ENCODE measurements at places on chromosomes 16 and 17.

DNA sequence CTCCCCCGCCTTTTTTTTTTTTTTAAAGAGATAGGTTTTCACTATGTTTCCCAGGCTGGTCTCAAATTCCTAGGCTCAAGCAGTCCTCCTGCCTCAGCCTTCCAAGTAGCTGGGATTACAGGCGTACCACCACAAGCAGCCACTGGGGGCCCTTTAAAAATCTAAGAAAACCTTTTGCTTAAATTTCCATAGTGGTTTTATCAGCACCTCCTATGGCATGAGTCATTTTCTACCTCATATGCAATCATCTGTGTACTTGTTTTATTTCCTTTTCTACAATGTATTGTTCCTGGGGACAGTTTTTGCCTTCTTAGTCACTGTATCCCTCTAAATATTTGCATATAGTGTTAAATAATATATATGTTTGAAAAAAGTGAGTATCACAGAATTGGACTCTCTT lies 29.2 kb downstream of the GNA13 start:
- no peaks in the 10 kb centered on the region for H3K4me1 ChIP-seq
- no peak overlapping the region for H3K4me3 ChIP-seq
- no peaks in the 10 kb centered on the region for H3K36me3 ChIP-seq
- no peak for DNase-seq

DNA sequence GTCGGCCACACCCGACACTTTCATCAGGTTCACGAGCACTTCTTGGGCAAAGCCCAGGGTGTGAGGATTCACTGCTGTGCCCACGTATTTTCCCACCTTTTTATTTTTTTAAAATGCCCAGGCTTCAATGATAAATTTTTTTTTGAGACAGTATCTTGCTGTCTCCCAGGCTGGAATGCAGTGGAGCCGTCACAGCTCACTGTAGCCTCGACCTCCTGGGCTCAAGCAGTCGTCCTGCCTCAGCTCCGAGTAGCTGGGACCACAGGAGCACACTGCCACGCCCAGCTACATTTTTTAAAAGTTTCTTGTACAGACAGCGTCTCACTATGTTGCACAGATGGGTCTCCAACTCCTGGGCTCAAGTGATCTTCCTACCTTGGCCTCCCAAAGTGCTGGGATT lies 17.8 kb downstream of the UTS2R start:
- DNase-seq, result no peak
- peaks cover 5% of the 10 kb centered on the region for H3K27me3 ChIP-seq
- H3K4me3 ChIP-seq, result peak overlapping the region; percentile 11
- H3K4me1 ChIP-seq, result peaks cover 9% of the 10 kb centered on the region
- no peaks in the 10 kb centered on the region for H3K36me3 ChIP-seq
- H3K27ac ChIP-seq, result no peak overlapping the region

- peaks cover 29% of the 10 kb centered on the region for H3K4me1 ChIP-seq
- no peak overlapping the region for H3K4me3 ChIP-seq
- DNase-seq, result no peak
- H3K27me3 ChIP-seq, result peaks cover 10% of the 10 kb centered on the region
- no peaks in the 10 kb centered on the region for H3K36me3 ChIP-seq
Observed at GRCh38 chr16:11611871-11612664, 25.3 kb upstream of the LITAF start.

DNA sequence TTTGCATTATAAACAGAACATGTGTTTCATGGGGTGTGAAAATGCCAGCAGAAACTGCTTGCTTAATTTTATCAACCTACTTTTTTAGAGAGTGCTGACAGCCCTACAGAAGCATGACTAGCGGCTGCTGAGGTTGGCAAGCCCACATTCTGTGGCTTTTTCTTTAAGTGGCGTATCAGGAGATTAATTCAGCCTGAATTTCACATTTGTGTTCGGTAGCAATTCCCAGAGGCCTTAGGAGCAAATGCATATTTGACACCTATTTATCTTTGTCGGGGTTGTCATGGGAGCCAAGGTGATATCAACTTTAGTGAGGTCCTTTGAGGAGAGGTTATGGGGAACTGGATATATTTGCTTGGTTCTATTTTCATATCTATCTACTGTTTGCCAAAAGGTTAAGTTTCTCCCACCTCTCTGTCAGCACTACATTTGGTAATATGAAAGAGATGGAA lies 140.9 kb downstream of the KCNJ2 start:
- no peak overlapping the region for H3K4me3 ChIP-seq
- H3K36me3 ChIP-seq, result no peaks in the 10 kb centered on the region
- no peaks in the 10 kb centered on the region for H3K4me1 ChIP-seq
- no peak for DNase-seq
- no peak overlapping the region for H3K27ac ChIP-seq

DNA sequence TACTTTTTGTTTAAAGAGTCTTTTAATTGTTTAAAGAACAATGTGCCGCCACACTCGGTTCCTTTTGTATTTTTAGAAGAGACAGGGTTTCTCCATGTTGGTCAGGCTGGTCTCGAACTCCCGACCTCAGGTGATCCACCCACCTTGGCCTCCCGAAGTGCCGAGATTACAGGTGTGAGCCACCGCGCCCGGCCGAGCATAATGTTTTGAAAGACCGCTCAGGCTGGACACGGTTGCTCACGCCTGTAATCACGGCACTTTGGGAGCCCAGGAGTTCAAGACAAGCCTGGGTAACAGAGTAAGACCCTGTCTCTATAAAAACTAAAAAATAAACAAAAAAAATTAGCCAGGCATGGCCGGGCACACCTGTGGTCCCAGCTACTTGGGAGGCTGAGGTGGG lies 59.8 kb downstream of the RNF213 start:
- H3K4me3 ChIP-seq, result no peak overlapping the region
- H3K4me1 ChIP-seq, result peaks cover 3% of the 10 kb centered on the region
- H3K36me3 ChIP-seq, result peaks cover 16% of the 10 kb centered on the region
- no peak overlapping the region for H3K27ac ChIP-seq
- no peak for DNase-seq

- H3K27ac ChIP-seq, result no peak overlapping the region
- DNase-seq, result no peak
- no peaks in the 10 kb centered on the region for H3K36me3 ChIP-seq
- H3K4me3 ChIP-seq, result no peak overlapping the region
- no peaks in the 10 kb centered on the region for H3K27me3 ChIP-seq
Observed at GRCh38 chr16:22665048-22665797, 148.7 kb upstream of the HS3ST2 start.

DNA sequence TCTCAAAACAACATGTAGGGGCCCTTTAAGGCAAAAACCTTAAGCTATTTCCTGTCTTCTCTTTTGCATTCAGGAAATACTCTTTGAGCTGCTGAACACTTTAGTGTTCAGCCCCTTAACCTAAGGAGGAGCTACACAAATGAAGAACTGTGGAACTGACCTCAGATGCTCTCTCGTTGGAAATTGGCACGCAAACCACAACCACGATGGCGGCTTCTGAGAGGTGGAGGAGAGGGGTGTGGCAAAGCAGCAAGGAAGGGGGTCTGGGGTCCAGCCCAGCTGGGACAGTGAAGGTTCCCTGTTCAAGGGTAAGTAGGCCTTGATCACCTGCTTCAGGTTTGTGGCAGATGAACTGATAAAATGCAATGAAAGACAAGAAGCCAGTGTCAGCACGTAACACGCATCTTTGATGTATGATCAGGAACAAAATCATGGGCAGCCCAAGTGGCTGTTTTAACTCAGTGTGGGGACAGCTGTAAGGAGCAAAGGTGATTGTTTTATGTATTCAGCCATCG lies 291.6 kb upstream of the TNRC6C start:
- H3K4me1 ChIP-seq, result peaks cover 10% of the 10 kb centered on the region
- no peak overlapping the region for H3K27ac ChIP-seq
- H3K27me3 ChIP-seq, result peaks cover 2% of the 10 kb centered on the region
- DNase-seq, result no peak
- peaks cover 43% of the 10 kb centered on the region for H3K36me3 ChIP-seq

DNA sequence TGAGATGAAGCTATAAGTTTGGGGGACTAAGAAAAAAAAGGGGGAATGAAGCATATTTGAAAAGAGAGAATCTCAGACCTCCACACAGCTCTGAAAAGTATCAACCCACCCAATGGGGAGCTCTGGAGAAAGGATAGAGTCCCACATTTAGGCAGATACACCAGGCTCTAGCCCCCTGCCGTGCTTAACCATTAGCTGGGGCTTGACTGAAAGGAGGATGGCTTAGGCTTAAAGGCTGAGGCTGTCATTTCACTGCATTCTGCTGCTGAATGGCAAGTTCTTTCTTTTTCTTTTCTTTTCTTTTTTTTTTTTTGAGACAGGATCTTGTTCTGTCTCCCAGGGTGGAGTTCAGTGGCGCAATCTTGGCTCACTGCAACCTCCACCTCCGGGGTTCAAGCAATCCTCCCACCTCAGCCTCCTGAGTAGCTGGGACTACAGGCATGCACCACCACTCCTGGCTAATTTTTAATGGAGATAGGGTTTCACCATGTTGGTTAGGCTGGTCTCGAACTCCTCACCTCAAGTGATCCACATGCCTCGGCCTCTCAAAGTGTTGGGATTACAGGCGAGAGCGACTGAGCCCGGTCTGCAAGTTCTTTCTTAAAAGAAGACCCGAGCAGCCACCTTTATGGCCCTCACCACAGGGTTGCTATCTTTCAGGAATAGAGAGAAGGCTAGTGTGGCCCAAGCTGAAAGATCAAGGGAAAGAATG lies 9.0 kb upstream of the MMP2 start:
- no peak for DNase-seq
- H3K27ac ChIP-seq, result no peak overlapping the region

- peak overlapping the region; percentile 84 for H3K4me3 ChIP-seq
- peaks cover 8% of the 10 kb centered on the region for H3K27me3 ChIP-seq
- peak overlapping the region; percentile 17 for H3K27ac ChIP-seq
- DNase-seq, result no peak
- H3K4me1 ChIP-seq, result peaks cover 11% of the 10 kb centered on the region
Observed at GRCh38 chr16:67191411-67191994, 452 bp upstream of the E2F4 start.

DNA sequence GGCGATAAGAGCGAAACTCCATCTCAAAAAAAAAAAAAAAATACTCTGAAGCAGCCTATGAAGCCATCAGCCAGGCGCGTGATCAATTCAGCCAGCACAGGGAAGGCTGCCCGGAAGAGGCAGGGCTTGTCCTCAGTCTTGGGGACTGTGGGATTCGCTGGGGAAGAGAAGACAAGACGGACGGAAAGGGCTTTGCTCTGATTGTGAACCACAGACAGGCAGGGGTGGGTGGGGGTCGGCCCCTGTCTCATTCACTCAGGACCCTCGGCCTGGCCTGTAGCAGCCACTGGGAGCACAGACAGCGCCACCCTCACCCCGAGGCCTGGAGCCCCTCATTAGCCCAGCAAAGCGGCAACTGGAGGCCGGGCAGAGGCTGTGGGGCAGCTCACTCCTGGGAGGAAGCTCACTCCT lies 37.2 kb downstream of the ABR start:
- H3K27me3 ChIP-seq, result peaks cover 5% of the 10 kb centered on the region
- H3K4me1 ChIP-seq, result peaks cover 25% of the 10 kb centered on the region
- peak overlapping the region; percentile 77 for H3K4me3 ChIP-seq

DNA sequence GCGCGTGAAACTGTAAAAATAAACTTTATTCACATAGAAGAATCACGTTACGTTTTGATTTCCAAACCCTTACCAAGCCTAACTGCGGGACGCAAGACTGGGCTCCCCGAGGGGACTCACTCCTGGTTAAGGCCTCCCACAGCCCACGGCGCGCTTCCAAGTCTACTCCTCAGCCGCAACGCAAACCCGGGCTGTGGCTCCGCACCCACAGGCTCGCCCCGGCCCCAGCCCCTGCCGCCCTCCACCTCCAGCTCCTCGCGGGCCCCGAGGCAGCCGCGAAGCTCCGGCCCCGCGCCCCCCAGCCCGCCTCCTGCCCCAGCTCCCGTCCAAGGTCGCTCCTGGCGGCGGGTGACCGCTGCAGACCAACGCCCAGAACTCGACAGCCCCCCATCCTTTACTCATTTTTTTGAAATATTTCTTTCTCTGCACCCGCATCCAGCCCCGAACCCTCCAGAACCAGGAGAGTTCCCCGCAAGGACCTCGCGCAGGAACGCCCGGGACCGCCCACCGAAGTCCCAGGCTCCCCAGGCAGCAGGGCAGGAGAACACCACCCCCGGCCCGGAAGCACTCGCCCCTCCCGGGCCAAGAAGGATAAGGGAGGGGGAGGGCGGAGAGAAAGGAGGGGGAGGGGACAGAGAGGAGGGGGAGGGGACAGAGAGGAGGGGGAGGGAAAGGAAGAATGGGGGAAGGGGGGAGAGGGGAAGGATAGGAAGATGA lies 912 bp downstream of the USP22 start:
- no peaks in the 10 kb centered on the region for H3K36me3 ChIP-seq
- DNase-seq, result peak; percentile 84
- H3K4me1 ChIP-seq, result peaks cover 16% of the 10 kb centered on the region
- peak overlapping the region; percentile 97 for H3K27ac ChIP-seq
- peak overlapping the region; percentile 94 for H3K4me3 ChIP-seq
- peaks cover 9% of the 10 kb centered on the region for H3K27me3 ChIP-seq

GRCh38 chr17:6641247-6641863 lies 495 bp downstream of the TXNDC17 start:
- H3K27ac ChIP-seq, result peak overlapping the region; percentile 87
- peaks cover 3% of the 10 kb centered on the region for H3K4me1 ChIP-seq
- H3K4me3 ChIP-seq, result peak overlapping the region; percentile 97
- no peak for DNase-seq
- peaks cover 10% of the 10 kb centered on the region for H3K27me3 ChIP-seq
